ENCODE measurements at places on chromosomes 12 and 14.
A peak's percentile ranks its signal among the peaks of the same experiment; 100 is the strongest.

DNA sequence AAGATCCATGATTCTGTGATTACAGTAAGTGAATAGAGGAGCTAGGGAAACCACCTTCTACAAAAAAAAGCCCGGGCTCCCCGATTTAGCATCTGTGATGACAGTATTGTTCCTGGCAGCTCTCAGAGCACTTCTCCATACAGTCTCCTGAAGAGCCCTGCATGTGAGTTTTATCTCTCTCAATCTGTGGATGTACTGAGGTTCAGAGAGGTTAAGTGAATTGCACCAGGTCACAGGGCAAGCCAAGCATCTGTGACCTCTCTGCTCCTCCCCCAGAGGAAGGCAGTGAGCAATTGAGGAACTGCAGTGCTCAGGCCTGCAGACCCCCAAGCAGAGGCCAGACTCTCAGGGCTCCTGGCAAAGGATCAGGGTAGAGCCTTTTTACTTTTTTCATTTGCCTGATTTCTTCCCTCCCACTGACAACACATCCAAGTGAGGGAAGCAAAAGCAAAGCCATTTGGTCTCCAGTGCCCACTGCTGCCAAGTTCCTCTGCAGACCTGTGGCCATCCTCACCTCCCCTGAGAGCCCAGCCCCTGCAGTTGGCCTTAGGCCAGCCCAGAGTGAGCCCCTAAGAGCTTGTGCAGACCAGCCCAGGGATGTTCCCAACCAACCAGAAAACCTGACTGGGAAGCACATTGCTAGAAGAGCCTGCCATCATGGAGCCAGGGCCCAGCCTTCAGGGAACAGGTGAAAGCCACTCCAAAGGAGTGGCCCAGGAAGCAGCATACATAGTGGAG, 47.6 kb upstream of the PNMA1 start:
- no peak for DNase-seq

GRCh38 chr14:21219120-21219519, 50.1 kb downstream of the HNRNPC start:
- DNase-seq: no peak

GRCh38 chr12:211142-211465, 2.9 kb downstream of the SLC6A12 start:
- DNase-seq: no peak

- no peak for DNase-seq
Observed at GRCh38 chr14:35881280-35881679, 55.1 kb downstream of the BRMS1L start.

GRCh38 chr12:2691006-2691344, 103.8 kb upstream of the FKBP4 start:
- no peak for DNase-seq

DNA sequence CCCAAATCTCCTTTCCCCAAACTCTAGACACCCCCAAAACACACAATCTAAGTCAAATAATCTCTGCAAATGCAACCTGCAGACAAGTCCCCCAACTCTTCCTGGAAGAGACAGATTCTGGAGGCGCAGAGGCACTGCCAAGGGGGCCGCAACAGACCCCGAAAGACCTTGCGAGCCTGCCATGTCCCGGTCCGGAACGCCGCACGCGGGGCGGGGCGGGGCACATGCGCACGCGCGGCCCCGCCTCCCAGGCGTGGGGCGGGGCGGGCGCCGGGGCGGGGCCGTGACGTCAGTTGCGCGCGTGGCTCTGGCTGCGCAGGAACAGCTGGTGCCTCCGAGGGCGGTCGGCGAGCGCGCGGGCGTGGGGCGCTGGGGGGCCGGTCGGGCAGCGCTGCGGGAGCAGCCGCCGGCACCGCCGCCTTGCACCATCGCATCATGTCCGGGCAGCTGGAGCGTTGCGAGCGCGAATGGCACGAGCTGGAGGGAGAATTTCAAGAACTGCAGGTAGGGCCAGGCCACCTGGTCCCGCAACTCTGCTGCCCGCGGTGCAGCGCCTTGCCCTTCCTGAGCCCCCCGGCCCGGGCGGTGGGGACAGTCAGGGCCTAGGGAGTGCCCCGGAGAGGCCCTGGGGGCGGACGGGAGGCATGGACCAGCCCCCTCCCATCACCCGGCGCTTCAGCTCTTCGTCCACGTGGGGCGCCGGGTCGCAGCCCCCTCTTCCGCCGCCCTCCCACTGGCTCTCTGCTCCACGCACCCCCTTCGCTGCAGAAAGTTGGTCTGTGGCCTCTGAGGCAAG, at the start of gene TMEM120B:
Gene TMEM120B, plus strand, starts transcription at position 292 of the 796 bp plus-strand sequence. Its CDS starts 144 bp downstream, at position 436.
- peak; percentile 32 for DNase-seq

All from fibroblast of skin of left quadriceps (primary cell).